ENCODE measurements at places on chromosomes 2 and 18. TPM values are rescaled to one million over a fixed set of nuclear protein-coding genes. Genes with fewer than 3 reads are reported as not detected.

- H3K36me3 ChIP-seq: peaks cover 8% of the 10 kb centered on the region
- H3K4me3 ChIP-seq: no peak overlapping the region
- no peaks in the 10 kb centered on the region for H3K27me3 ChIP-seq
These were observed 52.6 kb downstream of the TRAPPC12 start for GRCh38 chr2:3432067-3432466.

Gene SKOR2
- not detected for total RNA-seq

Gene ZBTB7C
- total RNA-seq: 7.7 TPM

GRCh38 chr18:68445136-68445535 lies 269.8 kb downstream of the TMX3 start:
- H3K27ac ChIP-seq: no peak overlapping the region
- no peaks in the 10 kb centered on the region for H3K4me1 ChIP-seq
- DNase-seq: no peak
- no peak overlapping the region for H3K4me3 ChIP-seq
- H3K27me3 ChIP-seq: no peaks in the 10 kb centered on the region

Gene IGFBP5
- total RNA-seq: 169 TPM

DNA sequence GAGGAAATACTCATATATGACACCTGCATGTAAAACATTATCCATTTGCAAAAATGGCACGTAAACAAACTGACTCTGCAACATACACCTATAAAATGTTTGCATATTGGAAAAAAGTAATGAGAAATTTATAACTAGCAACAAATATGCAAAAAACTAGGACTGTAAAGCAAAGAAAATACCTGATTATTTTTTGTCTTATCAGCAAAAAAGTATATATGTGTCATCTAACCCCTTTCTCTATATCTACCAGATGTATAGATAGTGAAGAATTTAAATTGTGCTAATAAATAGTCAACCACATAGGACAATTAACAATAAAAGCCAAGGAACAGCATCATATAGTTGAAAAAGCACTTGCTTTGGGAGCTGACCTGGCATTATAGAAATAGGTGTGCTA lies 543.8 kb downstream of the LRP1B start:
- DNase-seq: no peak
- H3K36me3 ChIP-seq: no peaks in the 10 kb centered on the region
- no peak overlapping the region for H3K27ac ChIP-seq
- H3K4me1 ChIP-seq: no peaks in the 10 kb centered on the region
- no peak overlapping the region for H3K4me3 ChIP-seq

GRCh38 chr2:41504532-41504931 lies 543.3 kb upstream of the PKDCC start:
- H3K27ac ChIP-seq: no peak overlapping the region
- H3K36me3 ChIP-seq: no peaks in the 10 kb centered on the region
- no peaks in the 10 kb centered on the region for H3K4me1 ChIP-seq
- DNase-seq: no peak

DNA sequence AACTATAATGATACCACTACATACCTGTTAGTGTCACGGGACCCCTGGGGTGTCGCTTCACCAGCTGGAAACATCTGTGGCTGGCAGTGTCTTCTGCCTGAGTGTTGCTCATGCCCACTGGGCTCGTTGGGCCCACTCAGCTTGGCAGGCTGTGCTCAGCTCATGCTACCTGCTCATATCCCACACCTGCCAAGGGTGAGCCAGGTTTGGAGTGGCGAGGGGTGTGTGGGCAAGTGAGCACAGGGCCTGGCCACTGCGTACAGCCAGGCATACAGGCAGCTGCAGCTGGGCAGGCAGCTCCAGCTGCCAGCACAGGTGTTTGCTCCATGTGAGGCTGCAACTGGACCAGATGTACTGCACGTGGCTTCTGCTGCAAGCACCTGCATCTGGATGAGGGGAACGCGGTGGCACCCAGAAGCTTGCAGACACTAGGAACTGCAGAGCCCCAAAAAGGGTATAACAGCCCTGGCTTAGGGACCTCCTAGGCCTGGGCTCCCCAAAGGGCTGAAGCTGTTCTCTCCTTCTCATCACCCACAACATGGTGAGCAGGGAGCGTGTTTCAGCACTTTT lies 70.1 kb downstream of the SUCLG1 start:
- no peaks in the 10 kb centered on the region for H3K36me3 ChIP-seq
- H3K4me1 ChIP-seq: no peaks in the 10 kb centered on the region
- DNase-seq: no peak
- H3K27me3 ChIP-seq: no peaks in the 10 kb centered on the region

Data from right atrium auricular region (tissue), 2 donors.